KBM-7 (cell line): ENCODE measurements at places on chromosomes 3 and 15.

GRCh38 chr3:56930706-56931105 is 129.0 kb upstream of the ARHGEF3 start:
- DNase-seq, result no peak

GRCh38 chr15:59680870-59681269 is 8.2 kb downstream of the BNIP2 start:
- DNase-seq, result no peak

GRCh38 chr3:150421799-150422548 is 13.9 kb downstream of the TSC22D2 start:
- DNase-seq, result no peak

DNA sequence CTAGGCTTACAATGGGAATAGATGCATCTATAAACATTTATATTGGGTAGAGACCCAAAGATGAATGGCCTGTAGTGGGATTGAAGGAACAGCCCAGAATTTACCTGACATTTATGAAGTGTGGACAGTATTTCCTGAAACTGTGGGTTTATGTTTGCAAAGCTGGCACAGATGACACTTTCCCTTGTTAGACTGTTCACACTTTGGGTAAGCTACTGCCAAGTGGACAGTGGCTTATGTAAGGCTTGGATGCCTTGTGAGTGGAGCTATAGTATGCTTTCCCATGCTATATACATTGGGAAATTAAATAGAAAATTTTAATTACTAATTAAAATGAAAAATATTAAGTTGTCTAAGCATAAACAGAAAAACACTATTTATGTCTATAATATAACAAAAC is 48.5 kb downstream of the STARD9 start:
- no peak for DNase-seq

DNA sequence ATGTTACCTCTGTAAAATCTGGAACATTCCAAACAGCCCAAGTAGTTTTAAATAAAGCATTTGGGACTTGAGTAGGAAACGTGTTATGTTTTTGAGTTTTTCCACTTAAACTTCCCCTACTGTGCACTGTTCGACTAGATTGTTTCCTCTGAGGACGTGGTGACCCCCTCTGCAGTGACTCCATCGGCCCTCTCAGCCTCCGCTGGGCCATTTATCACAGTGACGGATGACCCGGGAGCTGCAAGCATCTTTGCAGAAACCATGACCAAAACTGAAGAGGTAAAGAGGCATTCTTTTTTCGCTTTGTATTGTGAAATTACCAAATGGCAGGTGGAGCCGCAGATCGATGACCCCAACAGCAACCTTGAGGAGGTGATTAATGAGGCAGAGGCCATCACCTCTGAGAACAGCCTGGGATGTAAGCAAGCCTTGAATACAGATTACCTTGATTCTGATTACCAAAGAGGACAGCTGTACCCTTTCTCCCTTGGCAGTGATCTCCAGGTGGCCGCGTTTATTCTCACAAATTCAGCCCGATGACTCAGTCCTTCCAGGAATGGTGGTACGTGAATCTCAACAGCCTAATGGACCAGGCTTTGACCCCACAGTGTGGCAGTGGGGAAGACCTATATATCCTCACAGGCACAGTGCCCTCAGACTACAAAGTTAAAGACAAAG is 79.1 kb upstream of the FAN1 start:
- peak; percentile 14 for DNase-seq
